LoVo (cell line): ENCODE measurements at places on chromosomes 7 and 10.

- peak; percentile 46 for DNase-seq
Measured at GRCh38 chr10:118543714-118544400, 51.6 kb downstream of the PRLHR start.

GRCh38 chr10:46308666-46309450, 22.1 kb downstream of the ANTXRL start:
- no peak for DNase-seq

DNA sequence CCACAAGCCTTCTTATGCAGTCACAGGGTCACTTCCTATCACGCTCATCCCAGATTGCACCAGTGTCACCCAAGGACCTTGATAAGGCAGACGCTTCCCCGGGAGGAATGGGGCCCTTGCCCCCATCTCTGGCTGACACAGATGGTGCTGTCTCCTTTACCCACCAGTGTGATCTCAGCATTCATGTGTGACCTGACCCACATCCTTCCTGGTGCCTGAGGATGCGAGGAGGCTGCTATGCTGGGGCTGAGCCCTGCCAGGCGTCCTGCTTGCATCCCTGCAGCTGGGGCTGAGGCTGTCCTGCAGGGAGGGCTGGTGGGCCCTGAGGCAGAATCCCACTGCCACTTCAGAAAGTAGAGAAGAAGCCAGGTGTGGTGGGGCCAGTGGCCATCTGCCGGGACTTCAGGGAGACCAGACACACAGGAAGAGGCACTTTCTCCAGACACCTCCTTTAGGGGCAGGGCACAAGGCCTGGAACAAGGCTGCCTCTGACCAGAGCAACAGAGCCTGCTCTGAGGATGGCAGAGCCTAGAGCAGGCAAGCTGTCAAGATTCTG, 35.3 kb downstream of the RASGEF1A start:
- DNase-seq, result no peak

GRCh38 chr10:75191821-75192568, 18.6 kb upstream of the VDAC2 start:
- DNase-seq, result peak; percentile 80

DNA sequence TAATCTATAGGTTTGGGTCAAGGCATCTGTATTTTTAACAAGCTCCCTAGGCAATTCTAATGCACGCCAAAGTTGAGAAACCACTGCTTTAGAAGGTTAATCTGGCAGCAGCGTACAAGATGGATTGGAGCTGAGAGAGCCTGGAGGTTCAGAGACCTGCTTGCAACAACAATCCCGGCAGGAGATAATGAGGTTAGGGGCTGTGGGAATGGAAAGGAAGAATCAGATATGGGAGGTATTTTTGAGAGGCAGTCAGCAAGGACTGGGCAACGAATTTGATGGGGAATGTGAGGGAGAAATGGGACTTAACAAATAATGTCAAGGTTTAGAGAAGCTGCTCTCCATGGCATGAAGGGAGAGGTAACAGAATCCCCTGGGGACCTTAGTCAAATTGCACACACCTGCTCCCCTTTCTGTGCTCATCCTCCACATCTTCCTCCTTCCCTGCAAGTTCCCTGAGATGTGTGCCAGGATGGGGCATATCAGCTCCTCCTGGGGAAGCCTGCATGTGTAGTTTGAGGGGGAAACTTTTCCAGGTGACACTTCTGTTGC, 731.0 kb upstream of the GALNT17 start:
- DNase-seq, result no peak

DNA sequence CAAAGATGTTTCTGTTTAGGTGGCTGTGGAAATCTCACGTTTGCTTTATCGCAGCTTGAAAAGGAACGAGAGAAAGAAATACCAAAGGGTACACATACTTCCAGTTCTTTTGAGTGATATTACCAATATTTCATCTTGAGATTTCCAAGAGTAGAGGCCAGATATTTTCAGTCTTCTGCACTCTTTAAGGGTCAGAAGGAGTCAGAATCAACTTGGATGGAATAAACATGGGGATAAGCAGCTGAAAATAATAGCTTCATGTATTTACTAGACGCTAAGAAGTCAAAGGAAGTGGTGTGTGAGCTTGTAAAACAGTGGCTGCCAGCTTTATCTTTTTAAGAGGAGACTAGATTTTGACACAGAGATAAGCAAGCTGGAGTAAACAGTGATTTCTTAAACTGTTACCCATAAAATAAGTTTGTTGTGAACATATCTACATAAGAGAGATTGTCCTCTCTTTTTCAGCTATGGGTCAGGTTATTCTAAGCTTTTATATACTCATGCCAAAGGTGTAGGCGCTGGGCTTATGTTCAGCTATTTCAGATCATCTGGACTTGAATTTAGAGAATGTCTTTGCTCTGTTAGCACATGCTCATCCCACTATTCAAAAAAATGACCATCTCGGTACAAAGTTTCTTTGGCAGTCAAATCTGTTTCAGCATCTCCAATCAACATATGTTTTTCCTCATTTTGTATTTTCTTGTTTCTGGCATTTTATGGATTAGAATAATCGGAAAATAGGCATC, 170.8 kb upstream of the TCF7L2 start:
- peak; percentile 13 for DNase-seq

GRCh38 chr7:139317939-139318505, 23.1 kb upstream of the FMC1 start:
- DNase-seq, result no peak

DNA sequence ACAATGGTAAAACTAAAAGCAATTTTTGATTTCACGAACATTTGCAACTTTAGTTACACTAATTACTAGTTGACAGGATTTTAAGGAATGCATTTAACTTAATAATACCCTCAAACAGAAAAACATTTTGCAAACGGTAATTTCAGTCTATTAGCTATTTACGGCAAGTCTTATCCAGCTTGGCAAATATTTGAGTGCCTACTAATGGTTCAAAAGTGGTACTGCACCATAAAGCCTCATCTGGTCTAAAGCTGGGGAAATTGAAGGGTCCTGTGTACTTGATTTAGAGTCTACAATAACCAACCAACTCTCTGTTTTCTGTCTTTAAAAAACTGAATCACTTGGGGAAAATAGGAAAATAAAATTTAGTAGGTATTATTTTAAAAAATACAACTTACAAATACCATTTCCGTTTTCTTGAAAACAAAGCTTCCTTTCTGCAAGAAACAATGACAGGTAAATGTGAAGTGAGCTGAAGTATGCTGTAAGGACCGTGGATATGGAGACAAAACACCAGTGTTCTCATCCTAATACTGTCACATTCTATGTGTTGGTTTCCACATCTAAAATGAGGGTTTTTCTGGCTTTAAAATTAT, 142.3 kb downstream of the VPS50 start:
- peak; percentile 59 for DNase-seq

- no peak for DNase-seq
Measured at GRCh38 chr10:24416248-24416647, 207.3 kb downstream of the KIAA1217 start.

DNA sequence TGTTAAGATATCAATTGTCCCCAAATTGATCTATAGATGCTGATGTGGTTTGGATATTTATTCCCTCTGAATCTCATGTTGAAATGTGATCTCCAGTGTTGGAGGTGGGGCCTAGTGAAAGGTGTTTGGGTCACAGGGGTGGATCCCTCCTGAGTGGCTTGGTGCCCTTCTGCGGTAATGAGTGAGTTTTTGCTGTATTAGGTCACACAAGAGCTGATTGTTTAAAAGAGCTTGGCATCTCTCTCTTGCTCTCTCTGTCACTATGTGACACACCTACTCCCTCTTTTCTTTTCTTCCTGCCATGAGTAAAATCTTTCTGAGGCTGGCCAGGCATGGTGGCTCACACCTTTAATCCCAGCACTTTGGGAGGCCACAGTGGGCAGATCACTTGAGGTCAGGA, 98.2 kb upstream of the KAT6B start:
- DNase-seq, result no peak

DNA sequence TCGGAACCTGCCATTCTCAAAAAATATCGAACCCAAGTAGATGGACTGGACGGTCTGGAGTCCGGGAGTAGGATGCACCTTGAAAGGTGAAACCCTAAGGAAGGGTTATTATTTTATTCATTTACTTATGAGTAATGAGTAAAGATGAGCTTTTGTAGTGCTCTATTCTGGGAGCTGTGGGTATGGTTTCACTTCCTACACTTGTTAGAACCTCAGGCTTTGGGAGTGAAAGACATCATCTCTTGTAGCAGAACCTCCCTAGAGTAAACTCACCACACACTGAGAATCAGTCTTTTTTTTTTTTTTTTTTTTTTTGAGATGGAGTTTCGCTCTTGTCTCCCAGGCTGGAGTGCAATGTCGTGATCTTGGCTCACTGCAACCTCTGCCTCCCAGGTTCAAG, 389.4 kb upstream of the AUTS2 start:
- DNase-seq, result no peak

DNA sequence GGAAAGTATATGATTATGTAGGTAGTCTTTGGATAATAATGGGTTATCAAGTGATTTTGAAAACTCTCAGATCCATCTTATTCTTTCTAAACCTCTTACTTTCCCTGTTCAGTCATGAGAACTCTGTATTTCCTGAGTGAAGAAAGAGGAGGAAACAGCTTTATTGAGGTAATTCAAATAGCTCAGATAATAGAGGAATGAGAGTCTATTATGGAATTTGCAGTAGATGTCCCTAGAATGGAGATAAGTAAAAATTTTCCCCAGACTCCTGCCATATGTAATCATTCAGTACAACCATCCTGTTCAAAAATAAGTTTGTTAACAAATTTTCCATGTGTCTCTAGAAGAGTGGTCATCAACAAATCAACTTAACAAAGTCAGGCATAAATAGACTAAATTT, 36.4 kb downstream of the EPDR1 start:
- no peak for DNase-seq

GRCh38 chr7:17939606-17940301, 540 bp downstream of the SNX13 start:
- DNase-seq, result peak; percentile 75

DNA sequence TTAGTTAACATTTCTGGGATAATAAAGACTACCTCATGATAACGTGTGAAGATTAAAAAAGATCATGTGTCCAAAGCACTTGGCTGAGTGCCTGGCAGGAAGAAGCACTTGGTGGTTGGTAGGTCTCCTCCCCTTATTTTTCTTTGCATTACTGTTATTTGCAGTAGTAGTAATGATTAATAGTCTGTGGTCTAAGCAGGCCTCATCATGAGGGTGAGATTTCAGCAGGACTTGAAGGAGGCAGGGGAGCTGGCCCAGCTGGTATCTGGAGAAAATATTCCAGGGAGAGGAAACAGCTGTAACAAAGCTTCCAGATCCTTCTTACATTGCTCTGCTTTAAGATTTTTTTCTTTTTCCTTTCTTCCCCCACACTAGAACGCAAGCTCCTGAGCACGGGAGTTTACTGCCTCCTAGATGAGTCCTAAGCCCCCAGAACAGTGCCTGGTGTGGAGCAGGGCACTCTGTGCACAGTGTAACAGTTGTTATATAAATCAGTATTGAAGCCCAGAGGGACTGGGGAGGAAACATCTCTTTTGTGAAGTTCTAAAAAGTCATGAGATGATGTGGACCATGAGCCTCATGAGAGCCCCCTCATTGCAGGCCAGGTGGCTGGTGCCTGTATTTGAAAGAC, 31.1 kb upstream of the RHEB start:
- no peak for DNase-seq

- no peak for DNase-seq
Measured at GRCh38 chr7:52928591-52928990, 106.8 kb upstream of the POM121L12 start.

GRCh38 chr10:69761320-69761719, 40.4 kb upstream of the COL13A1 start:
- no peak for DNase-seq

DNA sequence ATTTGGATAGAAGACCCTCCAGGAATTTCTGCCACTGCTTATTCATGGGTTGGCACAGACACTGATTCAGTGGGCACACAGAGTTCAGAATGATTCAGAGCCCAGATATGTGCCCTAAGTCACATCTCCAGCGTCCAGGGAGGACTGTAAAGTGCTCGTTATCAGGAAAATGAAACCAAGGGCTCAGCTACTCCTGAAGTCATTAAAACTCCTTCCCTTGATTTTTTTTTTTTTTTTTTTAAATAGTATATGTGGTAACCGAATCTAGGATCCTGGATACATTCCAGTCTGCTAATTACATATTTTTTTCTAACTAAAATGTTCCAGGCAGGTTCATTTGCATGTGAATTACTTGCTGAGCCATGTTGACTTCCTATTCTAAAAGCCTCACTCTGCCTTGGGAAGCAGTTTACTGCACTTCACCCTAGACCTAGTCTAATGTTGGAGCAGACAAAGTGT, 34.7 kb downstream of the MET start:
- peak; percentile 94 for DNase-seq

DNA sequence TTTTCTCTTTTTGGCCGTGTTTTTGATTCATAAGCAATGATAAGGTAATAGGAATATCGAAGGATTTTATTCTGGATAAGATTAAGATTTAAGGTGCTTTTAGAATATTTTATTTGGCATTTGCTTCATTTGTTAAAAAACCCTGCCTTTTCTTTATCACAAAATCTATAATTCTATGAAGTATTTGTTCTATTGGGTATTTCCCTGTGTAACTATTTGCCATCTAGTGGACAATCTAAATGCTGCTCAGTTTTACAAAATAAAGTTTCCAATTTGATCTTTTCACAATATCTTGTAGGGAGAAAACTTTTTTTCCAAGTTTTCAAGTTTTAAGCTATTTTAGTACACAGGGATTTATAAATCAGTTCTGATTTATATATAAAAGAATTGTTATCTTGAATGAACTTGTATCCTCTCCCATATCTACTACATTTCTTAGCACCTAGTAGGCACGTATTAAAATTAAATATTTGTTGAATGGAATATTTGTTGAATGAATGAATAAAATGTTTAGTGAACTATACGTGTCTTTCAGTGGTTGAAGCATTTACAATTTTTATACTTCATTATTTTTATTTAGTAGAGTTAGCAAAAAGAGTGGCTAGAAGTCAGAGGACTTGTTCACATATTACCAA, 26.5 kb downstream of the ANKRD7 start:
- DNase-seq, result no peak

DNA sequence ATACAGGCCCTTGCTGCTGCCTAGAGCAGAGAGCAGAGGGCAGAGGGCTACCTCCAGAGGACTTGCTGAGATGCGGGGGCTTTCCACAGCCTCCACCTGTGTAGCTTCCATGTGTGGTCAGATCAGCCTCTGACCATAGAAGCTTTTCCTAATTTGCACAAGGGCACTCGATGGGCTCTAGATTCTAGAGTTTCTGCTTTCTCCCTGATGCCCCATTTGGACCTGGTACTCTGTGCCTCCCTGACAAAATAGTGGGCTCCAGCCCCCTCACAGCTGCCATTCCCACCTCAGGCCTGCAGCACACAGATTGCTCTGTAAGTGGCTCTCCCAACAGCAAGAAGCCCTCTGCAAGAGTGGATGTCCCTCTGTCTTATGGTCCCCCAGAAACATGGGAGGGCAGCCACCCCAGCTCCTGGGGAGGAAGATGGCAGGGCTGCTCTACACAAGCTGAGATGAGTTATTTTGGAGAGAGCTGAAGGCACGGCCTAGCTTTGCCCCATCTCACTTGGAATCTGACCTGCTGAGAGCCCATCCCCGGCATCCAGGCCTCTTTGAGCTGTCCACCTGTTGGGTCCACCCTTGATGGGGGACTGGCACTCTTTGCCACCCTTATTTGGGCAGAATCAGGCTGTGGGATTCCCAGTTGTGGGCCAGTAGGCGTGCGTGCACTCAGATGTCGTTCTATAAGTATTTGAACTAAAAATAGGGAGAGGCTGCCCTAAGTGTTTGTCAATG, 16.7 kb downstream of the TMEM273 start:
- DNase-seq, result no peak

- no peak for DNase-seq
Measured at GRCh38 chr7:129773328-129773731, 161.8 kb downstream of the NRF1 start.
